ENCODE measurements at places on chromosomes 4 and X. TPM values are rescaled to one million over a fixed set of nuclear protein-coding genes. Genes with fewer than 3 reads are reported as not detected.

GRCh38 chr4:14096396-14096965 lies 469.0 kb upstream of the BOD1L1 start:
- H3K36me3 ChIP-seq = no peaks in the 10 kb centered on the region
- H3K4me1 ChIP-seq = peaks cover 18% of the 10 kb centered on the region
- DNase-seq = no peak

- H3K4me1 ChIP-seq = peaks cover 24% of the 10 kb centered on the region
- H3K27ac ChIP-seq = no peak overlapping the region
- DNase-seq = no peak
Measured at GRCh38 chr4:39730072-39730471, 32.1 kb downstream of the UBE2K start.

Gene PCDH18
- total RNA-seq = 7.8 TPM

DNA sequence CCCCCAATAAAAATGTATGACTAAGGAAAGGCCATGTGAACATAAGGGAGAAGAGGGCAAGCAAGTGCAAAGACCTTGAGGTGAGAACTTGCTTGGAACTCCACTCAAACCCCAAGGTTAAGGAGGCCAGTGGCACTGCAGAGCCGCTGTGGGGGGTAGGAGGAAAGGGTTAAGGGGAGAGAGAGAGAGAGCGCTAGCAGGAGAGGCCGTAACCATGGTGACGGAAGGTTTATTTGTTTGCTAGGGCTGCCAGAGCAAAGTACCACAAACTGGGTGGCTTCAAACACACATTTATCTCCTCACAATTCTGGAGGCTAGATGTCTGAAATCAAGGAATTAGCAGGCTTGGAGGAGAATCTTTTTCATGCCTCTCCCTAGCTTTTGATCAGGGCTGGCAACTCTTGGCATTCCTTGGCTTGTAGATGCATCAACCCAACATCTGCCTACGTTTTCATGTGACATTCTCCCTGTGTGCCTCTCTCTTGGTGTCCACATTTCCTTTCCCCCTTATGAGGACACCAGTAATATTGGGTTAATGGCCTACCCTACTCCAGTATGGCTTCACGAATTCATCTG lies 35.2 kb downstream of the SMIM20 start:
- no peak for DNase-seq
- H3K4me3 ChIP-seq = no peak overlapping the region
- H3K27ac ChIP-seq = no peak overlapping the region

- H3K27ac ChIP-seq = no peak overlapping the region
- no peak for DNase-seq
Measured at GRCh38 chrX:72258174-72258573, 18.9 kb downstream of the RPS4X start.

Gene BEND4
- 0.13 TPM for total RNA-seq

Gene CTAG1A
- total RNA-seq = not detected

DNA sequence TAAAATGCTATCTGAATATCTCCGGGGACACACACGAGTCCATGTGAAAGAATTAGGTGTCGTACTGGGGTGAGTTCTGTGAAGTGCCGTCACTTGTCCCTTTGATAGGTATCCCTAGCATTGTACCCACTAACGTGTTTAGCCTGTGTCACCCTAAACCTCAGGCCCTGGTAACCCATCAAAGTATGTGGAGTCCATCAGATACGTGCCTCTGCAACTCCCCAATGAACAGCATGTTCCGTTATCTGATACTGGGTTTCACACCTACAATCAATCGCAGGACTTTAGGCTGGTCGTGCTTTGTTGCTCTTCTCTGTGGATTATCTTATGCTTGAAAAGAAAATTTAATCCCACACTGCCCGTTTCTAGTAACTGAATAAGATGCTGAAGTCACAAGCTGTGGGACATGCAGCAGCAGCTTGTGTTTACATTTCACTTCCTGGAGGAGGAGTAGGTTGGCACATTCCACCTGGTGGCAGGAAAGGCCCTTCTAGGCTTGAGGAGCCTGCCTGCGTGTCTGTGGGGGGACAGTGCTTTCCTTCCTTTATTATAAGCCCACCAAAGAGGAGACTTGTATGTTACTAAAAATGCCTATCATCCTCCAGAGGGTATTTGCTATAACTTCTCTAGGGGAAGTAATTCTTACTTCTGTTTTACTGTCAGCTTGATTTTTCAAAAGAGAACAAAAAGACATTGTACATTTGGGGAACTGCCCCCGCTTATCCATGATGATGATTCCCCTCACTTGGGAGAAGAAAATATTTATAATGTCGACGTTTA lies 127.2 kb downstream of the FNIP2 start:
- peak; percentile 63 for DNase-seq
- no peak overlapping the region for H3K4me3 ChIP-seq
- H3K27me3 ChIP-seq = no peaks in the 10 kb centered on the region
- peaks cover 9% of the 10 kb centered on the region for H3K4me1 ChIP-seq

DNA sequence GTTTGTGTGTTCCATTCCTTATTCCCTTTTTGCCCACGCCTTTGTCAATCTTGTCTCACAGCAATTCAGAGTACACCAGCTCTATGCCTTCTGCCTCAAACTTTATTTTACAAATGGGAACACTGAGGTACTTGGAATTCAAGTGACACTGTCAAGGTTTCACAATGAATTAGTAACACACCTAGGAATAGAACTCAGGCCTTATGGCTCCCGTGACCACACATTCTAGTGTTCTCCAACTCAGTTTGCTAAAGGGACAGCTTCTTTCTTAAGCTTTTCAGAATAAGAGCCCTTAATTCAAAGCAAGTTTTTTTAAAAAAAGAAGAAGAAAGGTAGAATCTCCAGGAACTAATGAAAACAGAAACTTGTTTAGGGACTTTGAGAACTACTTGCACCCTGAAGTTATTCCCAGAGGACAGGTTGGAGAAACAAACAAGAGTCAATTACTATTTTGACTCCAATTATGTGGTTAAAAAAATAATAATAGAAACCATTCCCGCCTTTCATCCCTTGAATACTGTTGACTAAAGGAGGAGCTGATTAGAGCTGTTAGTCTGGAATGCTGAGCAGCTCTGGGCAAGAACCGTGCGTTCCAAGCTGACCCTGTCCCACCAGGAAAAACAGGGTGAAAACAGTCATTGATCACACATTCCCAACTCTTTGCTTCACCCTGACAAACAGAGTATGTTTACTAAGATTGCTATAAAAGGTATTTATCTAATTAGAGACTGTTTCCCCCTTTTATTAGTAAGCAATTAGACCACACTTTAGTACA lies 408.8 kb upstream of the CNKSR2 start:
- no peaks in the 10 kb centered on the region for H3K27me3 ChIP-seq
- no peak overlapping the region for H3K4me3 ChIP-seq
- H3K36me3 ChIP-seq = no peaks in the 10 kb centered on the region

DNA sequence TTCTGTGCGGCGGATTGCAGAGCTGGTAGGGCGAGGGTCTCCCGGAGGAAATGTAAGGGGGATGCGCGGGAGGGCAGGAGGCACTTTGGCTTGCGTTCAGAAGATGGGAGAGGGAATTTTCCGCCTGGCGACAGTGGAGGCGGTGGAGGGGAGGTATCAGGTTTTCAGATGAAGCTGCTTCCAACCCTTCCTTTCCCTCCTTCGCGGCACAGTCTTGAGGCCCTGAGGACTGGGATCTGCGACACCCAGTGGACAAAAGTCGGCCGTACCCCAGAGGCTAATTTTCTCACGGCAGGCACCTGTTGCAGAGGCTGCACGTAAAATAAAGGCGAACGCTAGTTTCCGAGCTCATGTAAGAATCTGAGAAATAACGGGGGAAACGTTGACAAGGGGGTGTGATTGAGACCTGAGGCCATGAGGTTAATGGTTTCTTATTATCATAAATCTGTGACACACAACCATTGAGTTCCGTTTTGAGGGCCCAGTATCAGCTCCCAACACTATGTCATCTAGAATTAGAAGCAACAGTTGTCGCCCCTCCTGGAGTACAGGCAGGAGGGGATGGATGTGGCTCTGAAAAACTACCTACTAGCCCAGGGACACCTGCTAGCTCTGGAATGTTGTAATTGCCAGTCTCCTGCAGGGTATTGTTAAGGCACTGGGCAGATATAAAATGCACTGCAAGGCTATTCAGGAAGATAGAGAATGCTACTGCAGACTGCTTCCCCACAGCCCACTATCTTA lies 1.1 kb downstream of the ZCCHC18 start:
- H3K4me3 ChIP-seq = peak overlapping the region; percentile 44
- H3K27ac ChIP-seq = no peak overlapping the region
- peak; percentile 69 for DNase-seq
- no peaks in the 10 kb centered on the region for H3K4me1 ChIP-seq

- no peaks in the 10 kb centered on the region for H3K36me3 ChIP-seq
- no peak overlapping the region for H3K27ac ChIP-seq
- no peak overlapping the region for H3K4me3 ChIP-seq
- no peaks in the 10 kb centered on the region for H3K27me3 ChIP-seq
Measured at GRCh38 chr4:137198791-137199190, 333.5 kb downstream of the PCDH18 start.

Gene IQCM
- not detected for total RNA-seq

DNA sequence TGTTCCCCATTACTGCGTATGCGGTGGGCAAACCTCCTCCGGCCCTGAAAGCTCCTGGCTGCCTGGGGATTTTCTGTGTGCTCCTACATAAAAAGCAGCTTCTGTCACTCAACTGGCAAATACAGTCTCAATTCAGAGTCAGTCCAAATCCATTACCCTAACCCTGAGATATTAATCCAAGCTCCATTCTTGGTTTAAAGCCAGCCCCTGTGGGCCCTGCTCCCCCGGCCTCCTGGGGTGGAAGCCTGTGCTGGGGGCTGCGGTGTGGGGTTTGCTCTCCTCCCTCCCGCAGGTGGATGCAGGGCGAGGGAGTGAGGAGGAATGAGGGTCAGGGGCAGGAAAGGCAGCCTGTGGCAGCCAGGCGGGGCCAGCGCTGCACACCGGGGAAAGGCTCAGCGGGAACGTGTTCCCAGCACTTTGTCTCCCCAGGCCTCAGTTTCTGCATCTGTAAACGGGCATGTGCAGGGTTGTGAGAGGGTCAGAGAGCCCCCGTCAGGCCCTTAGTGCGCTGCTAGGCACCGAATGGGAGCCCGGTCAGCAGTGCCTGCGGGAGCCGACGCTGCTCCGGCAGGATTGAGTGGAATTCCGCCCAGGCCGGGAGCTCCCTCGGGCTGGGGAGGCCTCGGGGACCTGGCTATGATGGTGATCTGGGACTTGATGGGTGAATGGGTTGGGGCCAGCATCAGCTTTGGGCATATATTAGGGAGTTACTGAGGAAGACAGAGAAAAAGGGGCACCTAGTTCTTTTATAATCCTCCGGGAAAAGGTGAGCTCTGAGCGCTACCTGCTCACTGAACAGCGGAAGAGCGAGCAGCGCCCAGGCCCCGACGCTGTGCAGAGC lies 6.3 kb upstream of the RGS12 start:
- H3K27me3 ChIP-seq = no peaks in the 10 kb centered on the region
- H3K4me3 ChIP-seq = no peak overlapping the region
- H3K4me1 ChIP-seq = peaks cover 10% of the 10 kb centered on the region
- no peaks in the 10 kb centered on the region for H3K36me3 ChIP-seq
- no peak for DNase-seq

Gene KCNE5
- 0.20 TPM for total RNA-seq

DNA sequence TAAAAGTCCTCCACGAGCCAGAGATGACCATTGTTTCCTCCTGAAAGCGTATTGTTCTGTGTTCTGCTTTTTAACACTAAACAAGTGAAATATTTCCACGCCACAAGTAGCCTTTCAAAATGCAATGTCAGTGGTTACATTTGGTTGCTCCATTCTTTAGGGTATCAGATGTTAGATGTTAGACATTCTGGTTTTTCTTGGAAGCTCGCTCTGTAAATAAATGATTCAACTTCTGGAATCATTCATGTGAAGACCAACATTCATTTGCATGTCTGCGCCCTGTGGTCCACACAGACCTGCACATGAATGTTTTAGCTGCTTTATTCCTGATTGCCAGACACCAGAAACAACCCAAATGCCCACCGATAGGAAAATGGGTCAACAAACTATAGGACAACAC lies 38.0 kb upstream of the HELT start:
- DNase-seq = no peak
- no peak overlapping the region for H3K4me3 ChIP-seq
- H3K36me3 ChIP-seq = no peaks in the 10 kb centered on the region
- no peak overlapping the region for H3K27ac ChIP-seq
- H3K27me3 ChIP-seq = no peaks in the 10 kb centered on the region
- peaks cover 5% of the 10 kb centered on the region for H3K4me1 ChIP-seq

Gene TEX13B
- total RNA-seq = not detected

Gene SAGE1
- total RNA-seq = not detected

DNA sequence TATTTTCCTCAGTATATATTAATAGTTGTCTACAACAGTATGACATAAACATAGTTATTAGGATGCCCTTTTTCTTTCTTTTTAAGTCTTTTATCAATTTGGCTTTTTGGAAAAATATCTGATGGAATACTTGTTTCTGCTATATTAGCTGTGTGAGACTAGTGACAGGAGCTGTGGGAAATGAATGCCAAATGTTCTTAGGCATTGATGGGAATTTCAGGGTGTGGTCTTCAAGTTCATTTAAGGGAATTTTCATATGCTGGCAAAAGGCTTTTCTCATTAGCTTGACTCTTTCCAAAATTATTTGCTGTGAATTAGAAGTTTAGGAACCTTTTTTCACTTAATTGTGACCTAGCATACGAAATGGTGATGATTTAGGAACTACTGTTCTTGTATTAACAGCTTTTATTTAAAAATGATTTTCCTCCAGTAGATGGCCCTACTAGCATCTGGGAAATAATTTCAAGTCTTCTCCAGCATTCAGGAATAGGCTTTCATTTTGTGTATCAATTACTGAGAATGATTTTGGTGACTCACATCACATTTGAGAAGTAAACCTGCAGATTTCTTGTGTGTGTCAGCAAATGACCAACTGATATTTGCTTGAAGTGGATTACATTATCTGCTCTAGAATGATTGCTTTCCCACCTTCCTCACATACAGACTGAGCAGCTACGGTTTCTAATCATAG lies 70.9 kb downstream of the HTT start:
- H3K4me1 ChIP-seq = no peaks in the 10 kb centered on the region
- peaks cover 50% of the 10 kb centered on the region for H3K36me3 ChIP-seq
- no peak overlapping the region for H3K27ac ChIP-seq

- no peaks in the 10 kb centered on the region for H3K4me1 ChIP-seq
- no peak overlapping the region for H3K4me3 ChIP-seq
- no peak for DNase-seq
- no peaks in the 10 kb centered on the region for H3K27me3 ChIP-seq
Measured at GRCh38 chrX:19585332-19586082, 70.2 kb upstream of the MAP3K15 start.

DNA sequence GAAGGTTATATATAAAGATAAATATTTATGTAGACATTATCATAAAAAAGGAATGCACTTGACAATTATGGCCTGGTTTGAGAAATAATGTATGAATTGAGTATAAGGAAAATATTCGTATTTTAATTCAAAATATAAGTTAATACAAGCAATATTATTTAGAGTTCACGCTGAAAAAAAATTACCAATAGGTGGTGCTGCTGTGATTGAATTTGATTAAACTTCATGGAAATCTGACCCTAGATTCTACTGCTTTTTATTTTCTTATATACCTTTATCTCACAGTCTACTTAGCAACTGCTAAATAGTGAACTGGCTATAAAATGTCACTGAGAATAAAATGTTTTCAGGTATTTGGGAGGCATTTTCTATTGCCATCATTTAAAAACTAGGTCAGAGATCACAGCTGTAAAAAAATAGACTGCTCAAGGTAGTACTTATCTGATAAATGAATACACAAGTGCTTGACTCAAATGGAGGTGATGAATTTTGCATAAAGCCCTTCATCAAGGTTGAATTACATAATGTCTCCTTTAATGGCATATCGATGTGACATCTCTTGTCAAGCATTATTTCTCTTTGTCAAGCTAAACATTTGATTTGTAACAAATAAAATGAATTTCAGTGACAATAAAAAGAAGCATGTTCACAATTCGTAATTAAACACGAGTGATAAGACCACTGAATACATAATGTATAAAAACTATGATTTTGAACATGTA lies 1638.8 kb upstream of the PCDH7 start:
- H3K36me3 ChIP-seq = no peaks in the 10 kb centered on the region
- no peak overlapping the region for H3K27ac ChIP-seq
- peaks cover 5% of the 10 kb centered on the region for H3K4me1 ChIP-seq
- no peaks in the 10 kb centered on the region for H3K27me3 ChIP-seq
- DNase-seq = peak; percentile 55

All from A673 (cell line).